ENCODE measurements at places on chromosomes 4 and X.

- no peak for DNase-seq
Measured at GRCh38 chrX:155544881-155545280, 67.9 kb downstream of the TMLHE start.

DNA sequence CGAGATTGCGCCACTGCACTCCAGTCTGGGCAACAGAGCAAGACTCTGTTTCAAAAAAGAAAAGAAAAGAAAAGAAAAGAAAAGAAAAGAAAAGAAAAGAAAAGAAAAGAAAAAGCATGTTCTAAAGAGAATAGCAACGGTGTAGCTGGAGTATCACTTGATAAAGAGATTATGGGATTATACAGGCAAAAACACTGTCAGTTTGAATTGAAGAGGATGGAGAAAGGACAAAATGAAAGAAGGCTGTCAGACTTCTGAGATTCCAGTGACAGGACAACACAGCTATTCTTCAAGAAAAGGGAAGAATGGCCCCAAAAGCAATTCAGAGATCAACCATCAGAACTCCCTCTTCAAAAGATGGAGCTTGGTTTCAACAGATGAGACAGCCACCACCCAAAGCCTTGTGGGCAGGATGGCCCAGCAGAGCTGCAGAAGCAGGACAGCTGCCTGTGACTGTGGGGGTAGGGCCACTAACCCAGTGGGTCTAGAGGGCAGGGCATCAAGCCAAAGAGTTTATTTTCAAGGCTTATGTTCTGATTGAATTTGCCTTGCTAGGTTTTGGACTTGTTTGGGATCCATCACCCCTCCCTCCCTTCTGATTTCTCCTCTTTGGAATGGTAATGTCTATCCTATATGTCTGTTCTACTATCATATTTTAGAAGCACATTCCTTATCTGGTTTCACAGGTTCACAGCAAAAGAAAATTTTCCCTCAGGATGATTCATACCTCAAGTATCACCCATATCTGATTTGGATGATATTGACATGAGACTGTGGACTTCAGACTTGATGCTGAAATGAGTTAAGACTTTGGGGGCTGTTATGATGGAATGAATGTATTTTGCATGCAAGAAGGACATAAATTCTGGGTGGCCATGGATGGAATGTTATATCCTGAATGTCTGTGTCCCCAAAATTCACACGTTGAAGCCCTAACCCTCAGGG lies 17.5 kb downstream of the RFC1 start:
- peak; percentile 54 for DNase-seq

DNA sequence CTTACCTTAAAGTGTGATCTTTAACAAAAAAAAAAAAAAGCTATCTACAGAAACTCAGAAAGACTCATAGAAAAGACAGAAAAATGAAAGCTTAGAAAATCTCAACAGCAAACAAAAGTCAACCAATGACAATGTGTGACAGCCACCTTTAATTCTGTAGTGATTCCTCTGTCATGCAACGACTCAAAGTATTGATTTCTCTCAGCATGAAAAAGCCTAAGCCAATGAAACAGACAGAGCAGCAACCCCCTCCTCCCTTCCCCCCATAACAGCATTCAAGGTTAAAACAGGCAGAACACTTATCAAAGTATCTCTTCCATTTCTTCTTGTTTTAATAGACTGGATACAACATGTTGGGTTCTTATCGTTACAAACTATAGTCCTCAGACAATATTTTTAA lies 112.5 kb downstream of the MAB21L2 start:
- DNase-seq = no peak

- DNase-seq = no peak
Measured at GRCh38 chrX:99469439-99469838, 940.6 kb downstream of the PCDH19 start.

- no peak for DNase-seq
Measured at GRCh38 chr4:75180790-75181776, 248.2 kb downstream of the PARM1 start.

DNA sequence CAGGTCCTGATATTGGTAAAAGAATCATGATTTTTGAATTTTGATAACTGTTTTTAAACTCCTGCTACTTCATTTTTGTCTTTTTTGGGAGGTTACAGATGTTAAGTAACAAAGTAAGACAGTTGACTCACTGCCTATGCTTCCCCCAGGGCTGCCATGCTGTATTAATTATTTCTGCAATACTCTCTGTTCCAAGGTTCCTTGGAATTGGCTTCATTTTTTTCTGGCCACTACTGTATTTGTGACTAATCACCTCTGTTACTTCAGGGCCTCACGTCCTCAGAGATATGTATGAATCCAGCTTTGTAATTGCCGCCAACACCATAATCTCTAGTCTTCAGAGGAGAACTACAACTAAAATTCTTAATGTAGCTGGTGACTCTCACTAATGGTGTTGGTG lies 1729.3 kb downstream of the C4orf33 start:
- DNase-seq = no peak

DNA sequence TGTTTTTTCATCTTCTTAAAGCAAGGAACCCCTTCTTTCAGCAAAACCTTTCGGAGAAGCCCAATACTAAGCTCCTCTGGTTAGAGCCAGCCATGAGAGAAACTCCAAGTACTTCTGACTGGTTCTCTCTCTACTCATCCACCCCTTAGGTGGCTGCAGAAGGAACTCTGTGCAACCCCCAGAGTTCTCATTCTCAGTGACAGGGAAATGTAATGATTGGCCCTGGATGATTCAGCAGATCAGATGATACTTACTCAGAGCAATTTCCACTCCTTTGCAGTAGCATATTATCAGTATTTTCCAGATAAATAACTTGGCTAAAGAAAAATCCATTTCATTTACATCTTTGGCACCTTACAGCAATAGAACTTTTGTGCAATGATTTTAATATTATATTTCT lies 3.2 kb downstream of the SPP1 start:
- peak; percentile 10 for DNase-seq

DNA sequence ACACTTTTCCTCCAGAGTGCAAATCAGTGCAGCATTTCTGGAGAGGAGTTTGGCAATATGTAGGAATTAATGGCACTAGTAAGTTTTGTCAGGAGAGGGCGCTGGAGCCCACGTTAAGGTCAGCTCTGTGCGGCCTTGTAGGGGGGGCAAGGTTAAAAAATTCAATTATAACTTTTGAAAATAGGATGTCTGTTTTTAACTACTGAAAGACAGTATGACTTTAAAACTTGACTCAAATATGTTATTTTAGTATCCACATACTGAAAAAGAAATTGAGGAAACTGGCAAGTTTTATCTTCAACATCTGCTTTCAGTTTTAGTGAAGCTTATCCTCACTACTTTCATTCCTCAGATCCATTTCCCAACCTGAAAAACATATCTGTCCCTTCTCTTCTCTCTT lies 30.9 kb upstream of the HSD17B13 start:
- DNase-seq = no peak

DNA sequence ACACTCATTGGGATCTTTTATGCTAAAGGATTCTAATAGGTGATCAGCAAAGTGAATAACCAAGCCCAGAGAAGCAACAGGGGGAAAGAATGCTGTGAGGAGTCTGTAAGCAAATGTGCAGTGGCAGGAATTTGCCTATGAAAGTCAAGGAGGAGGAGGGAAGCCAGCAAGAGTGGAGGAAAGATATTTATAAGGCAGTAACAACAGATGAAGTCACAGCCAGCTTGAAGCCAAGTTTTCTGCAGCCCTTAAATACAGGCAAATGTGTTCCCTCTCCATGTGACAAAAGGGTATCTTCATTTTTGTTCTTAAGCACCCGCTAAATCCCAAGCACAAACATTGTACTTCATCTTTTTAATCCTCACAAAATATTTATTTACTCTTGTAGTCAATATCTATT lies 275.0 kb upstream of the CLNK start:
- DNase-seq = no peak

- no peak for DNase-seq
Measured at GRCh38 chrX:64097891-64098290, 107.6 kb downstream of the AMER1 start.

DNA sequence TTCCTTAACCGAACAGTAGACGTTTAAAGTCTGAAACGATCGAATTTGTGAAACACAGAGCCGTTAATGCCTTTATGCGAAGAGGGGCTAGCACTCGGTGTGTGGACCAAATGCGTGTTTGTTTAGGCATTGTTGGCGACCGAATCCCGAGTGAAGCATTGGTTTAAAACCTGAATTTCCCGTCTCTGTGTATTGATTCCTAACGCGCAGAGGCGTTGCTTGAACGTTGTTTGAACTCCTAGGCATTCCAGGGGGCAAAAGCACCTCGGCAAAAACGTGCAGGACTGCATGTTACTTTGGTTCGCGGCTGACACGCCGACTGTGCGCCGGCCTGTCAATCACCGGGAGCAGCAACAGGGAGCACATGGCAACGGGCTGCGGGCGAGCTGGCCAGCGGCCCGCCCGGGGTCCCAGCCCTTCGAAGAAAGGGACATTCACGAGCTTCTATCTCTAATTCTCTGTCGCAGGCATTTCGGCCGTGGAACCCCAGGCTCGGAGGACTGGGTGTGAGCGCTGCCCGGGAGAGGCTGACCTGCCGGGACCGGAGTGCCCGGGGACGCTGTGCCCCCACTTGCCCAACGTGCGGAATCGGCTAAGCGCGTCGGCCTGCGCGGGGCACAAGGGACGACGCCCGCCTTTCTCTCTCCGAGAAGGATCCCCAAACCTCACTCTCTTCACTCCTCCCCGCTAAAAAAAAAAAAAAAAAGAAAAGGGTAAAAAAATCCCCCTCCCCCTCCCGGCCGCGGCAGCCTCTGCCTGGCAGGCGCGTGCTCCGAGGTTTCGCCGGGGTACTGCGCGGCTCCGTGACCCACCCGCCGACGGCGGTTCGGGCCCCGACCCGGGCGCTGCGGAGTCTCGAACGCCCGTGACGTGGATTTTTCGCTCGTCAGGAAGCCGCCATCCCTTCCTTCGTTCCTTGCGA lies 810 bp downstream of the SPRY1 start:
- peak; percentile 9 for DNase-seq

Data from NCI-H226 (cell line).